ENCODE measurements at places on chromosomes 12 and 14.

GRCh38 chr14:102856179-102856578 lies 66.3 kb upstream of the AMN start:
- no peak for DNase-seq

- no peak for DNase-seq
Observed at GRCh38 chr14:92321701-92322100, 1.3 kb upstream of the SLC24A4 start.

- no peak for DNase-seq
Observed at GRCh38 chr14:23513005-23513817, 38.4 kb downstream of the ZFHX2 start.

DNA sequence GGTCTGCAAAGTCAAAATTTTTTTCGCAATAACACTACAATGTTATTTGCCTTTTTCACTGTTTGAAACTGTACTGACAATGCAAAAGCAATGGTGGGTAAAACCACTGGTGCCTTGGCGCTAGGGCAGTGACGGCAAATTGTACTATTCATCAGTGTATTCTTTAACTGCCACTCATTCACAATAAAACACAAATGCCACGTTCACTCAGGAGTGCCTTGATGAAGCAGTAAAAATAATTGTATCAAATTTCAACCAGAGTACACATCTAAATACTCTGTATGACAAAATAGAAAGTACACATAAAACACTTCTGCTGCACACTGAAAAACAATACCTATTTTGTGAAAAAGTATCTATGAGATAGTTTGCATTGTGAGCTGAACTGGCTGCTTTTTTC lies 17.8 kb downstream of the DCAF5 start:
- no peak for DNase-seq

DNA sequence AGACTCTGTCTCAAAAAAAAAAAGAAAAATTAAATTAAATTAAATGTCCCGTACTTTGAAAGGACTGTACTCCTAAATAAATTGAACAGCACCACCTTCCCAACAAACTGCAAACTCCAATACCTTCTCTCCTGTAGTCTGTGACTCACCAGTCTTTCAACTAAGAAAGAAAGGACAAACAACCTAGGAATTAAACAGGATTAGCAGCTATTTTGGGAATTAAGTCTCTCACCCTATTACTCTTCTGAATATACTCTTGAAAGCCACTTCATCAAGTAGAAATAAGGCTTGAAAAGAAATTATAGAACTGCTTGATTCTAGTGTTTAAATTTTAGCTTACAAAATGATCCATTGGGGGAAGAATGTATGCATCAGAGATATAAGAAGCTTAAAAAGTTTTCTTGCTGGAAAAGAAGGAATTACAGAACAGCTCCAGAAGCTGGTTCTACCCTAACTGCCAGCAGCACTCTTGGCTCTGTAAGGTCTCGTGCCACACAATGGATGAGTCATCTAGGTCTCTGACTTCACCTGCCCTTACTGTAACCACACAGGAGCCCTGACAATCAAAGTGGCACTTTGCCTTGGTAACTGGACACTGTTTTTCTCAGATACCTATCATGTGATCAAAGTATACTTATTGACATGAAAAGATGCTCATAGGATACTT lies 57.0 kb upstream of the CERS5 start:
- no peak for DNase-seq

DNA sequence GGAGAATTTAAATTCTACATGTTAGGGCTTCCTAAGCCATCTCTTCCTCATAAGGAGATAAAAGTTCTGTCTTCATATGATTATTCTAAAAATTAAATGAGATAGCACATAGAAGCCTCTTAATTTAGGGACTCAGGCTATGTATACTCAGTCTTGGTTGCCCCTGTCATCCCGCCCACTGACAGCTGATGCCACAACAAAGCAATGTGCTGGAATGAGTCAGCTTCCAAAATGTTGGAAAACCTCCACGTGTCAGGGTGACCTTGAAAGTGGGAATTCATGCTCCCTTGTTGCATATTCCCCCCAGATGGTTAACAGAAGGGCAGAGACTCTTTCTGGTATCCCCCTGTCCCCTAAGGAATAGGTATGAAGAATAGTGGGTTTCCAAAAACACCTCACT lies 238.0 kb upstream of the DDHD1 start:
- DNase-seq = no peak

- DNase-seq = no peak
Observed at GRCh38 chr14:24844011-24844410, 205.9 kb downstream of the STXBP6 start.

DNA sequence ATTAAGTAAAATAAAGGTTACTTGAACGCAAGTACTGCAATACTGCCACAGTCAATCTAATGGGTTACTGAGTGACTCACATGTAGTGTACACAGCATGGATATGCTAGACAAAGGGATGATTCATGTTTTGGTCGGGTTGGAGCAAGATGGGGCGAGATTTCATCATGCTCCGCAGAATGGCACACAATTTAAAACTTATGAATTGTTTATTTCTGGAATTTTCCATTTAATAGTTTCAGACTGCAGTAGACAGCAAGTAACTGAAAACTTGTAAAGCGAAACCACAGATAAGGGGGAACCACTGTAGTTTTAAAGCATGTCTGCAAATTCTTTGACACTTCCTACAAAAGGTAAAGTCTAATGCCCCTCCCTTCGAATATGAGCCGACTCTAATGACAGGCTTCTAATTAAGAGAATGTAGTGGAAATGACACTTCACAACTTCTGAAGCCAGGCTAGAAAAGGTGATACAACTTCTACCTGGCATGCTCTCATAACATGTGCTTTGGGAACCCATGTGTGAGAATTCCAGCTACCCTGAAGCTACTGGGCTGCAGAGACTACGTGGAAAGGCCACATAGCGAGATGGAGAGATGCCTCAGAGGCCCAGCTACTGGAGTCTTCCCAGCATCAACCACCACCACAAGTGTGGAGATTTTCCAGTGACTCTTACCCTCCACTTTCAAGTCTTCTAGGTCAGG lies 13.9 kb upstream of the TCP11L2 start:
- DNase-seq = no peak

DNA sequence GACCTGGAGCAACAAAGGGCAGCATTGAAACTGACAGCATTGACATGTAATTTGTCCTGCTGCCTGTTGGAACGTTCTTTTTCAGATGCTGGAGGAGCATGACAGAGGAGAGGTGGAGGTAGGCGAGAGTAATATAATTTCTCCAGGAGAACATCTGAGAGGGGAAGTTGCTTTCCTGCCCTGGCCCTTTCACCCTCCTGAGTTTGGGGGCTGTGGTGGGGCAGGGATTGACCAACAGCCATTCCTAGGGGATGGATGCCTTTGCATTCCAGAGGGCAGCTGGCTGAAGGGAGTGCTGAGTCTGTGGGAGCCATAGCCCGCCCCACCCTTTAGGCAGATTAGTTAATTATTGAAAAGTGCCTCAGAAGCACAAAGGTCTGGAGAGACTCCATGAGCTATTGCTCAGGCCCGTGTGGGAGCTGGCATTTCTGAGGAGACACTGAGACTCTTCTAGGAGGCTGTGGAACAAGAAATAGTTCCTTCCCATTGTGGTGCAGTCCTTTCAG lies 73.5 kb downstream of the ARF6 start:
- no peak for DNase-seq

DNA sequence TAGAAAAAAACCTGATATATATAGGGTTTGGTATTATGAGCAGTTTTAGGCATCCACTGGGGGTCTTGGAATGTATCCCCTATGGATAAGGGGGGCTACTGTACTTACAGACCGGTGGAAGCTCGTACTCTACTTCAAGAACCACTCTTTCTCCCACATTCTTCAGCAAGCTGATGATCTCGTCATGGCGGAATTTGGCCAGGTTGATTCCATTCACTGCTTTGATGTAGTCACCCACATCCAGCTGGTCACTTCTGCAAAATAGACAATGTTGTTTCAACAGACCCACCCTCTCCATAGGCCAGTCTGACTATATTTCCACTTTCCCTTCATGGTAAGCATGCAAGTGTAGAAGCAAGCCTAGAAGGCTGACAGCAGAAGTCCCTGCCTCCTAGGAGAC lies 139.9 kb downstream of the GRIP1 start:
- no peak for DNase-seq

GRCh38 chr12:47094804-47095203 lies 15.0 kb upstream of the AMIGO2 start:
- DNase-seq = no peak

DNA sequence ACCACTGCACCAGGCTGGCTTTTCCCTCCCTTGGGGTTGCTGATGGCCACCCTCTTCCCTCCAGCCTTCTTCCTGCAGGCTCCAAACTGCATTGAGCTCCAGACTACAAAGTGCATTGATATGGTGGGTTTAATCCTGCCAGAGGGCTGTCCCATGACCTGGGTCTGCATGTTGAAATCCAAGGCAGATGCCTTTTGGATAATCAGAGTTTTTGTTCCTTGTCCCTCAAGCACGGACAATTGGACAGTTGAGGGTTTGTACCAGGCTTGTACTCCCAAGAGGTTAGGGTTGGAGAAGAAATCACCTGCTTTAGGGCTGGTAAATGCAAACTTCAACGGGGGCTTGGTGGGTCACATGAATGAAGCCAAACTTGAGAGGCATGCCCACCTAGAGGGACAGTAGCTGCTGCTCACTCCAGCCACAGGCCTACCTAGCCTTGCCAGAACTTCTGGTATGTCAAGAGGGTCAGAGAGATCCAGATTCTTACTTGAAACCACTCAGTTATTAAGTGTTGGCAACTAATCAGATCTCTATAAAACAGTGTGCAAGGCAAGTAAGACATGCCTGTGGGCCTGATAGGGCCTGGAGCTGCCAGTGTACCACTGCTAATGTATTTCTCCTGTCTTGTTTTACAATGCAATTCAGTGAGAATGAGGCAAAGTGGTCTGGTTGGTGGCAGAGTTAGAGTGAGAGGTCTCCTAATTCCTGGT lies 21.7 kb upstream of the KRT83 start:
- DNase-seq = no peak

GRCh38 chr14:36256126-36256801 lies 64.2 kb downstream of the MBIP start:
- no peak for DNase-seq

- no peak for DNase-seq
Observed at GRCh38 chr14:56092763-56093162, 25.4 kb upstream of the PELI2 start.

DNA sequence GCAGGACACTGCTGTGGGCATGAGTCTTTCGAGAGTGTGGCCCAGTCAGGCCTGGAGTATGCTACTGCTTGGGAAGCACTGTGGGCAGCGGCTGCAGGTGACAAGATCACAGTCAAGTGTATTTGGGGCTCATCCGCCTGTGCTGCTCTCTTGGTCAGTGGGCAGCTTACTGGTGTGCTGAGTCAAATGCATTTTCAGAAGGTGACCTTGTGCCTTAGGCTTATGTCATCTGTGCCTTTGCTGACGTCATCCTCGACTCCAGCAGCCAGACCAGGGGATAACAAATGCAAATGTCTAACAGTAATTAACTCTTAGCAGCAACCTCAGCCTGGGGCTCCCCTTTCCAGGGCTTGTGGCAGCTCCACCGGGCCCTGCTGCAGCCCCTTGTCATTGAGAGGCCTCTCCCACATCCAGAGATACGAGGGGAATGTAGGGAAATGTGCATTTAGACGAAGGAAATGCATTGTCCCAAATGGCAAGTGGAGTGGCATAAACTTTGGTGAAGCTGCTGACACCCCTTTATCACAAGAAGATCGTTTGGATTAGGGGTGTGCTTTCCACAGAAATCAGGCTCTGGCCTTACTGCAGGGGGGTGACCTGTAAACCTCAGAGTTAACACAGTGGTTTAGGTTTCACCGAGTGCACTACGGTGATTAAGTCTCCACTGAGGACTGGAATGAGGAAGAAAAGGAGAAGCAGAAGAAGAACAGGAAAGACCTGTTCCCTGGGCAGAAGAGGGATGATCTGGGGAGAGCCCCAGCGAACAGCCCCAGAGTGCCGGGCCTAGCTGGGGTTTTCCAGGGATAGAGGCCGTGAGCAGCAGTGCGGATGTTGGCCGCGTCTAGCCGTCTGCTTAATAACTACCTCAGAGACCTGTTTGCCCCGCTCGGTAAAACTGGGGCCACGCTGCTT lies 39.7 kb downstream of the PSMA6 start:
- DNase-seq = no peak

GRCh38 chr14:35958499-35958898 lies 132.4 kb downstream of the BRMS1L start:
- no peak for DNase-seq

GRCh38 chr12:115160271-115161128 lies 476.5 kb upstream of the TBX3 start:
- DNase-seq = no peak

GRCh38 chr12:19704966-19705365 lies 265.7 kb downstream of the AEBP2 start:
- no peak for DNase-seq

DNA sequence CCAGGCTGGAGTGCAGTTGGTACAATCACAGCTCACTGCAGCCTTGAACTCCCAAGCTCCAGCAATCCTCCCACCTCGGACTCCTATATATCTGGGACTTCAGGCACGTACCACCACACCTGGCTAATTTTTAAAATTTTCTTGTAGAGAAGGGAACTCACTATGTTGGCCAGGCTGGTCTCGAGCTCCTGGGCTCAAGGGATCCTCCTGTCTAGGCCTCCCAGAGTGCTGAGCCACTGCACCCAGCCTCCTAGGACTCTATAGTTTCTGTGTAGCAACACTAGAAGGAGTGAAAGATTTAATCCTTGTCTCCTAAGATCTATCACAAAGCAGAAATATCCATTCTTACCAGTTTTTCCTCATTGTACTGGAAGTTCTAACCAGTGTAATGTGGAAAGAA lies 4.3 kb upstream of the APOF start:
- no peak for DNase-seq

DNA sequence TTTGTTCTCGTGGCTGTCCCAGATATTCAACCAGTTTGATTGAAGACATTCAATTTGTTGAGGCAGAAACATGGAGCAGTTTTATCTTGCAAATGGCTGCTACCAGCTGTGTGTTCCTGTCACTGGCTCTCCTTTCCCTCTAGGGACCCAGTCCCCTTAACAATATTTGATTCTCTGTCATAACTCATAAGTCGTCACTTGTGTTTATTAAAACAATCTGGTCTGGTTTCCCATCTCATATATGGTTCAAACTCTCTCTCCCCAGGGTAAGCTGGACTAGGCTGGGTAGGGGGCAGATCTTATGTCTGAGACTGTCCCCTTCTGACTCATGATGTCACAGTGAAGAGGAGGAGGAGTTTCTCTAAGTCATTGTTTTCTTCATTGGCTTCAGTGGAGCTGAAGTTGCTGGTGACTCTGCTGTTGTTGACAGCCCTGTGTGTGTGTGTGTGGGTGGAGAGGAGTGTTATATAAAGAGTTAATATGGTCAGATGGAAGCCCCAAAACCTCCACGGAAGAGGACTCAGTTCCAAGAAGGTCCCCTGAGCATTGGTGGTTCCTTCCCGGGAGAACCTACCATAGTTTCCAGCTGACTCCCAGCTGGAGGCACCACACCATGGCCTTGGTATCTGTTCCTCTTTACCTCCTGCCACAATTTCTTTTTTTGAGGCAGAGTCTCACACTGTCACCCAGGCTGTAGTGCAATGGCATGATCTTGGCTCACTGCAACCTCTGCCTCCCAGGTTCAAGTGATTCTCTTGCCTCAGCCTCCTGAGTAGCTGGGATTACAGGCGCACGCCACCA lies 16.1 kb upstream of the GNG2 start:
- DNase-seq = no peak
